ENCODE measurements at places on chromosomes 3 and 15.

DNA sequence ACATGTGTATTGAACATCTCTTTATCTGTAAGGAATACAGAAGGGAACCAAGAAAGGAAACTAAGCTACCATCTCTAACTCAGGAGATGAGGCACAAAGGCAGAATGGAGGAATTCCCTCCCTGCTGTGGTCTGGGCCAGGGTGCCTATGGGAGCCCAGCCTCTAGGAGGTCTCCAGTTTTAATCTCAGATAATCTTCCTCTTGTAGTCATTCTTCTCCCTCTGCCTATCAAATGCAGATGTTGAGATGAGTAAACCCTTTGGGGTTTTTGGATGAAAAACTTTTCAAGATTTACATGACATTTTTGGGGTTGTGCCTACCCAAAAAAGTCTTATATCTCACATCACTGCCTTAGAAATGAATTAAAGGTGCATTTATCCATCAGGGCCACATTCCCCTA is 23.3 kb downstream of the SCG5 start:
- no peak for DNase-seq

DNA sequence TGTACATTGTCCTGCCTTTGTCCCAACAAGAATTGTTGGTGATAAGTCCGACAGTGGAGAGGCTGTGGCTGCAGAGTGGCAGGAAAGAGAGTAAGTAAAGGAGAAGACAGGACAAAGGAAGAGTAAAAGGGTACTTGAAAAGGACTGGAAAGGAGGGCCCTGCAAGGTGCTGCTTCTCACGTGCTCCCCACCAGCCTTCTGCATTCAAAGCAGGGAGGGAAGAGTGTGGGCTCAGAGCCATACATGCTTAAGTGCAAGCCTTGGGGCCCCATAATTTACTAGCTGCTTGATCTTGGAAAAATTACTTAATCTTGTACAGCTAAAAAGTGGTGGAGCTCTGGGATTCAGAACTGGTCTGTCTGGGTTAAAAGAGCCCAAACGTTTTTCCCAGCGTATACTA is 29.9 kb downstream of the MME start:
- DNase-seq, result no peak

GRCh38 chr3:120441776-120442175 is 9.0 kb downstream of the FSTL1 start:
- DNase-seq, result no peak

DNA sequence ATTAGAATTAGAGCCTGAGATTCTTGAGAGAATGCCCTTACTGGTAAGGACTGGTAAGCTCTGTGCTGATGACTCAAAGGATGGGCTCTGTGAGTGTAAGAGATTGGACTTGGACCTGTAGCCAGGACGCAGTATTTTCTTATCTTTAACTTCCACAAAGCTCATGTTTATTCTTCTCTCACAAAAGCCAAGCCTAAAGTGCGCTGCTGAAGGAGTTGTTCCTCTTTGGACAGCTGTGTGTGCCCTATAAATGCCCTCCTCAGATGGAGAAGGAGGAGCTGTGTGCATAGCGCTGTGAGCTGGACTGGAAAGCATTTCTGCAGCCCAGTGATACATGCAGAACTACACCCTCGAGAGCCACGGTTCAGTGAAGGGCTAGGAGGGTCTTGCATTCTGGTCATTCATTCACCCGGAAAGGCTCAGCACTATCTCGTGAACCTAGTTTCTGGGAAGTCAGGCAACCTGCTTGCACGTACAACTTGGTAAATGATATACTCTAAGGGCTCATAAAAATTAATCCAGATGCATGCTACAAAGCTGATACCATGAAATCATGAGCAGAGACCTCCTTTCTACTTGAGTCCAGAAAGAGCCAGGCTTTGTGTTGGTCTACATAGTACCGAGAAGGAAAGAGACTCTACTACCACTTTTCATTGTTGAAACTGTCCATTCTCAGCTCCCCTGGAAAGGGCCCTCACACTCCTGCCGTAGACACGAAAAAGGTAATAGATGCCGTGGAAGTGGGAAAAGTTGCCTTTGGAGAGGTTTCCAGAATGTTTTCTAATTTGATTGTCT is 103.0 kb upstream of the TBL1XR1 start:
- peak; percentile 81 for DNase-seq

GRCh38 chr15:75606711-75607699 is 18.5 kb downstream of the SNUPN start:
- DNase-seq, result no peak

DNA sequence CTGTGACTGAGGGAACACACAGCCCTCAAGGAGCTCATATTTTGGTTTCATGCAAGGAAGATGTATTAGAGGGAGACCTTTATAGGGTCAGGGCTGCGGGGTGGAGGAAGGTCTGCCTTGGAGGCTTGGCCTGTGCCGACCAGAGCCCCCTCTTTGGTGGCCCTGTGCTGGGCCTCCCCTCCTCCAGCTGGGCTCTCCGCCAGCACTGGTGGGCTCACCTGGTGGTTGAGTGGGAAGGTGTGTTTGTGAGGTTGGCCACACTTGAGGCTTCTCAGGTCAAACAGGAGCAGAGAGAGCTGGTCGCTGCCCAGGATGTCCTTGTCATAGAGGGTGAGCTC is 2.6 kb downstream of the PLA2G4F start:
- DNase-seq, result no peak

DNA sequence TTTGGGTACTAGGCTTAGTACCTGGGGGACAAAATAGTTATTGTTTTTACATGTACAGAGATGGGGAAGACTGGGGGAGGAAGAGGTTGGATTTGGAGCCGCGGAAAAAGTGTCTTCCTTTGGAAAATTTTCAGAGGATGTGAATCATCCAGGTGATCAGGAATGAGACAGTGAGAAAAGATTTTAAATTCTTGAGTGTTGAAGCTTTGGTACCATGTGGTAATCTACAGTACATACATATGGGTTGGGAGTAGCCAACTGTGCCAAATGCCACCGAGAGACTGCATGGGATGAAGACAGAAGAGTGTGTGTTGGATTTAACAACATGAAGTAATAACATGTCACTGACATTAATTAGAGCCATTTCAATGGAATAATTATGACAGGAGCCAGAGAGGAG is 1238.2 kb downstream of the ROBO1 start:
- DNase-seq, result no peak

- DNase-seq, result no peak
Measured at GRCh38 chr3:182491577-182491976, 301.7 kb upstream of the ATP11B start.

DNA sequence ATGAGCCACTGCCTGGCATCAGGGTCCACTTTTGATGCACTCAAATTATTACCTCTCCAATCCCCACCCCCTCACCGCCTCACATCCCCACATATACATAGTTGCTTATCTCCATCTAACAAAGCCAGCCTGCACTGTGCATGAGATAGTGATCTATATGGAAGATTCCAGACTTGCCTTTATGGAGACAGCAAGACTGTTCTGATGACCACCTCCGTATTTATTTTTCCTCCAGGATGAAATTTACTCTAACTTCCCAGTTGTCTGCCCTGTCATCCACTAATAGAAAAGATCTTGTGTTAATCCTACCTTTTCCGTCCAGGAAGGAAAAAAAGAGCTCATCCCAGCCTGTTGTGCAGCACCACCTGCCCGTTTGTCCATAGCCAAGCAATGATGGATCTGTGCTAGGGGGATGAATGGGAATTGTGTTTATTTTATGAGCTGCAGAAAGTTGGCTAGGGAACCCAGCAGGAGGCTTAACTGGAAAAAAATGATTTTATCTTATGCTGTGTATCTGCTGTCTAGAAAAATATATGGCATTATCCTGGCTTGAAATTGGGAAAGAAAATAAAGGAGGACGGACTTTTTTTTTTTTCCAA is 114.5 kb downstream of the CD47 start:
- DNase-seq, result no peak

Measured in hepatocyte (in vitro differentiated cells).